ENCODE measurements at places on chromosomes 7 and 10. TPM values are rescaled to one million over a fixed set of nuclear protein-coding genes. Genes with fewer than 3 reads are reported as not detected.

GRCh38 chr10:114340816-114341215, 63.5 kb downstream of the AFAP1L2 start:
- DNase-seq, result no peak

Gene GRIFIN
- not detected for total RNA-seq

Gene CPN1
- 69.4 TPM for total RNA-seq

Gene POU6F2
- 0.08 TPM for total RNA-seq

Gene RAMP3
- not detected for total RNA-seq

Gene WDR91
- total RNA-seq, result 31.8 TPM

DNA sequence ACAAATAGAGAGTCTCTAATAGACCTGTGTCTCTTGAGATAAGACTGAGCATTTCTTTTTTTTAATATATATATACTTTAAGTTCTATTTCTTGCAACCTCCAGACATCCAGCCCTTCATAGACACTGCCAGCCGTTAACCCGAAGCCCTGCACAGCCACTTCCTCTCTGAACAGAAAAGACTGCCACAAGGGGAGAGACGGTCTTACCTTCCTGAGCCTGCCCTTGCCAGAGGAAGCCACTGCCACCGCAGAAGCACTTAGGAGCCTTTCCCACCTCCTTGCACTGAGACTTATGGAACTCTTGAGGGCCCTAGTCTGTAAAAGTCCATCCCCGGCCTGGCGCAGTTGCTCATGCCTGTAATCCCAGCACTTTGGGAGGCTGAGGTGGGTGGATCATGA, 31.8 kb upstream of the PRSS1 start:
- DNase-seq, result no peak

Gene PDE1C
- 0.83 TPM for total RNA-seq

- no peak for DNase-seq
Observed at GRCh38 chr10:110153396-110153795, 54.0 kb upstream of the MXI1 start.

Gene AKR1E2
- total RNA-seq, result 7.1 TPM

DNA sequence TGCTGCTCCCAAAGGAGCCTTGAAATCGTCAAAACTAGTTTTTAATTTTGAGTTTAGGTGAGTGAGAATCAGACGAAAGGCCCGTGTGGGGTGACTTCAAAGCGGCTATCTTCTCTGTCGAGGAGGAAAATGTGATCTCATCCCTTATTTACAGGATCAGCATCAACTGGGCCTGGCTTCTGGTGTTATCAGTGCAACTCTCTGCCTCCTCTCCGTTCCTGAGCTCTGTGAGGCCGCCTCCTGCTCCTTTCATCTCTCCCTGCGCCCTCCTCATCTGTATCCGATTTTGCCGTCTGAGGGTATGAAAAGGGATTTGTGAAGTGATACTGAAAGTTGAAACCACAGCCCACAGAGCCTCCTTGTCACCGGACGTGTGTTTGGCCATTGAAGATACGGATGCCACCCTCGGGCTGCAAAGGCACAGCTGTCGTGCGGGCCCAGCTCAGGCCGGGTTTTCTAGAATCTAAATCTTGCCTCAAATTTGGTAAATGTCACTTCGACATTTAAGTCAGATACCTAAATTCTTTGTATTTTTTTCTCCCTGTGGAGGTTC, 408.7 kb upstream of the ADARB2 start:
- no peak for DNase-seq

Gene MRLN
- not detected for total RNA-seq

DNA sequence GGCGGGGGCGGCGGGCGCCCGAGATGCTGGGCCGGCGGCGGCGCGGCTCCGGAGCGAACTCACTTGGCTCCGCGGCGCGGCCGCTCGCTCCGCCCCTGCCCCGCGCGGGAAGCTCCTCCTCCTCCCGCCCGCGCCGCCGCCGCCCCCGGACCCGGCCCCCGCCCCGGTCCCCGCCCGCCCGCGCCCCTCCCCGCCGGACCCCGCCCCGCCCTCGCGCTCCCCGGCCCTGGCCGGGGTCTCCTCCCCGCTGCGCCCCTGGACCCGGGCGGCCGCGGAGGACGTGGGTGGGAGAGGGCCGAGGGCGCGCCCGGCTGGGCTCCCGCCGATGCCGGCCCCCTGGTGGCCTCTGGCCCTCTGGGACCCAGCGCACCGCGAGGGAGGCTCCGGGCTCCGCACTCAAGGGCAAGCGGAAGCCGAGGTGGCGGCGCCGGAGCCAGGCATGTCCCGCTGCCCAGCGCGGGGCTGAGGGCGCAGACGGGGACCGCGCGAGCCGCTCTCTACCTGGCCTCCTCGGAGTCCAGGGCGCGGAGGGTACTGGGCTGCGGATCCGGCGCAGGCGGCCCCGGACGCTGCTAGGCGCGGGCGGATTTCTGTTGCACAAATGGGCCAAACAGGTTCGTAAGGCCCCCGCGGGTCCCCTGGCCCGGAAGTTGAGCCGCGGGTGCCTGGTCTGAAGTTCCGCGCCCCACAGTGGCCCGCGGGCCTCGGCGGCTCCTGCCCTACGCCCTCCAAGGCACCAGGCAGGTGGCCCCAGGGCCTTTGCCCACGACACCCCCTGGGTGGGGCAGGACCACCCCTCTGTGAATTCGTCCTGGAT, at the start of gene TCERG1L:
TSS of gene TCERG1L (minus strand) at position 61 of the 817 bp plus-strand sequence. CDS start 86 bp downstream, outside the sequence.
- no peak for DNase-seq
